ENCODE measurements at places on chromosomes 12 and 14. TPM values are rescaled to one million over a fixed set of nuclear protein-coding genes. Genes with fewer than 3 reads are reported as not detected.

DNA sequence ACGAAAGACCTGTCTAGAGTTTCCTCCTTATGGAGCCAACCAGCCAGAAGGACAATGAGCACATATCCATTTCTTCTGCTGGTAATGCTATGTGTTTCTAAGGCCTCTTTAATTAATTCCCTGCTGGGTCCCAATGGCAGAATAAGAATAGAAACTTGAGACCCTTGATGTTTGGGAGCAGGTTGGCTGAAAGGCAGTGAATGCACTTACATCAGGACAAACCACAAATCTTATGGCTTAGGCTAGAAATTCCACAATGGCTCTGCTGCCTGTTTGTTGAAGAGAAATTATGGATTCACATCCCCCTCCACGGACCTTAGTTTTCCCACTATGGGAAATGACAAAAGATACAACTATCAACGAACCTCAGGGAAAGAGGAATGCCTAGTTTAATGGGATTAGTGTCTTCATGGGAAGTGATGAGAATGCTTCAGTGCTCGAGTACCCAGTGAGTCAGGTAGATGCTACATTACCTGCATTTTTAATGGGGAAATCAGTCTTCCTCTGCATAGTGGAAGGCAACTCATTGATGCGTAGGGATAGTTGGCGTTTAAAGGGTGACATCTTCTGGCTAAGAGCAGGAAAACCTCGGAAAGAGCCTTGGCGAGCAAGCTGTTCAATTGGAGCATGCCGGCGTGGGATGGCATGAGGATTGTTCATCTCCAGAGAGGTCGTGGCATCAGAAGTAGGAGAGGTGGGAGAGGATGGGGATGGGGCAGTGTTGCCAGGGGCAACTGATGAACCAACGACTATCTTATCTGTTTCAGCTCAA lies 46.5 kb downstream of the PAPLN start:
- H3K4me1 ChIP-seq = no peaks in the 10 kb centered on the region
- peaks cover 62% of the 10 kb centered on the region for H3K36me3 ChIP-seq
- no peaks in the 10 kb centered on the region for H3K27me3 ChIP-seq
- no peak for DNase-seq
- no peak overlapping the region for H3K4me3 ChIP-seq

DNA sequence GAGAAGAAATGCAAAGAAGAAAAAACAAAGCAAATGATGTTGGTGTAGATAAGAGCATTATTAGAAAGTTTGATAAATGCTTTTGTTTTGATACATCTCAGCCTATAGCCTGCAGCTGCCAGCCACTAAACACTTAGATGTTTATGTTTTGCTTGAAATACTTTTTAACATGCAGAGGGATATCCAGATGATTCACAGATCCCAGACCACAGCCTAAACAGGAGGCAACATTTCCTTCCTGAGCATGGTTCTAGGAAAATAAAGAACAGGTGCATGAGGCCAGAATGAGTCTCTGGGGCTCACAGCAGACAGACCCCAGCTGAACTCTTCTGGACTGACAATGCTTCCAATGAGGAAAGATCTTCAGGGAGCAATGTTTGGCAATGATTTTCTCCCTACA lies 103.7 kb upstream of the EEA1 start:
- H3K4me1 ChIP-seq = no peaks in the 10 kb centered on the region
- no peak overlapping the region for H3K4me3 ChIP-seq
- no peak for DNase-seq
- H3K27ac ChIP-seq = no peak overlapping the region
- H3K36me3 ChIP-seq = no peaks in the 10 kb centered on the region
- 0 out of 3 replicates have a peak, but pooled peaks cover 4% of the 10 kb centered on the region for H3K27me3 ChIP-seq

DNA sequence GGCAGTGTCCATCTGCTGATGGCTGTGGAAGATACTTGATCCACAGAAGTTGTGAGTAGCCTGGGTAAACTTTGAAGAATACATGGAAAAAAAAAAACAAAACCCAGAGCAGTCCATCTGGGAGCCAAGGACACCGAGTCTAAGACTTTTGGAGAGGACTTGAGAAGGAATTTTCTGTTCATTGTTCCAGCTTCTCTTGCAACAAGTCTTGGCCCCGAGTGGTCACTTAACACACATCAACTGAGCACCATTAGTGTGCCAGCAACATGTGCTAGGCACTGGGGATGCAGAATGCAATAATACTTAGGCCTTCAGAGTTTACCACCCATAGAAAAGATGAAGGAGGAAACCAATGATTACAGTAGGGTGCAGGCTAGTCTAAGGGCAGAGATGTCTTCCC lies 266.7 kb downstream of the EMP1 start:
- no peak overlapping the region for H3K27ac ChIP-seq
- DNase-seq = no peak
- no peaks in the 10 kb centered on the region for H3K4me1 ChIP-seq
- H3K36me3 ChIP-seq = no peaks in the 10 kb centered on the region

GRCh38 chr12:6868211-6869048 lies 1.1 kb downstream of the TPI1 start:
- DNase-seq = peak; percentile 36
- H3K27ac ChIP-seq = peak overlapping the region; percentile 94
- H3K27me3 ChIP-seq = no peaks in the 10 kb centered on the region
- peaks cover 33% of the 10 kb centered on the region for H3K4me1 ChIP-seq

DNA sequence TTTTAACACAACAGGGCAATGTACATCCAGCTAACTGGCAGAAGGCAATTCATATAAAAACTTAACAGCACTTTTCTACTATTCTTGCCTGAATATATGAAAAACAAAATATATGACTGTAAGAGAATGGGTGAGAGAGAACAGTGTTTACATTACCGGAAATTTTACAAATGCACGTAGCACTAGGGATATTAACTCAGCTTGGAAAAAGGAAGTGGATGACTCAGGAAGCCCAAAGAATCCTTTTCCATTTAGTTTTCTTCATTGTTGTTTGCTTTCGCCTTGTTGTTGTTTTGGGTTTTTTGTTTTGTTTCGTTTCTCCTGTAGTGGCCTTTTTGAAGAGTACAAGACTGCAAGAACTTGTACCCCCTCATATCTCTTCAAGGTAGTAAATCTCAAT lies 295.5 kb downstream of the EGLN3 start:
- no peak for DNase-seq
- no peak overlapping the region for H3K27ac ChIP-seq
- H3K27me3 ChIP-seq = no peaks in the 10 kb centered on the region
- no peaks in the 10 kb centered on the region for H3K36me3 ChIP-seq

DNA sequence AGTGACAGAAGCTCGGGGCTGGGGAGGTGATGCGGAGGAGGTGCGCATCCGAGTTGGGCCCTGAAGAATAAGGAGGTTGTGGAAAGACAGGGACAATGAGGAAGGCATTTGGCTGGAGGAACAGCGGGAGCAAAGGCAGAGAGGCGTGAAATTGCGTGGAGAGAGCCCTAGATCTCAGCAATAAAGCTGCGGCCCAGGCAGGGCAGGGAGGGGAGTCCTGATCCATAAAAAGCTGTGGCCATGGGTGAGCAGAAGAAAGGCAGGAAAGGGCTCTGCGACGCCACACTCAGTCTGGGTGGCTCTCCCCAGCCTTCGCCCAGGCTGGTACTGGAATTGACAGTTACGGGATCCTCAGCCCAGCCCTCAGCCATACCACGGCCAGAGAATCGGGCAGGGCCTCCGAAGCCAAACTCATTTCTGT lies 2.2 kb downstream of the FIGNL2 start:
- no peak for DNase-seq
- no peak overlapping the region for H3K4me3 ChIP-seq
- no peak overlapping the region for H3K27ac ChIP-seq
- H3K27me3 ChIP-seq = peaks cover 31% of the 10 kb centered on the region

The MDGA2 gene
- not detected for total RNA-seq

The ELK3 gene
- 5.5 TPM for total RNA-seq

The SAMD15 gene
- 0.11 TPM for total RNA-seq

The DBX2 gene
- total RNA-seq = not detected

Measured in K562 (cell line).